H4 (cell line): ENCODE measurements at places on chromosomes 2 and 18.

DNA sequence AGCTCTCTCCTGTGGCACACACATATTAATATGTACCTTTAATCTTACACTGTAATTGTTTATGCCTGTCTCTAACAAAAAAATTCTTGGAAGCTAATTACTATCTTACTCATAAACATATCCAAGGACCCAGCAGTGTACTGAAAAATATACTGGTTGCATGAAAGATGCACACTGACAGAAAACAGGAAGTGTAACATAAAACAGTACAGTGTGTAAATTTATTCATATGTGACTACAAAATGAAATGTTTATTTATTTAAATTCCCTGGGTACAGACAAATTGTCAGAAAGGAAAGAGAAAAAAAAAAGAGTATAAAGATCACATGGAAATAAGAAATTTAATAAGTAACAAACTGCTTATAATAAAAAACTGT, 28.5 kb downstream of the TMEM131 start:
- DNase-seq, result no peak

DNA sequence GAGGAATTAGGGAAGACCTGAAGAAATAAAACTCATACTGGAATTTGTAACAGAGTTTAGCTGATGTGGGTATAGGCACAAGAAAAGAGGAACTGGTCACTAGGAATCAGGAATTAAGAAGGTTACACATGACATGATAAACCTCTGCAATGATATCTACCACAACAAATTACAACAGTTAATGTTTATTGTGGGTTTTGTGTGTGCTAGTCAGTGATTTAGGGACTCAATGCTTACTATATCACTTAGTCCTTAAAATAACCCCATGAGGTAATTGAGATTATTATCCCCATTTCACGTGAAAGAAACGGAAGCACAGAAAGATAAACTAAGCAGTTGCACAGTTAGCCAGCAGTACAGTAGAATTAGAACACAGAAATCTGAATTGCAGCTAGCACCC, 415.8 kb upstream of the ZEB2 start:
- DNase-seq, result no peak

DNA sequence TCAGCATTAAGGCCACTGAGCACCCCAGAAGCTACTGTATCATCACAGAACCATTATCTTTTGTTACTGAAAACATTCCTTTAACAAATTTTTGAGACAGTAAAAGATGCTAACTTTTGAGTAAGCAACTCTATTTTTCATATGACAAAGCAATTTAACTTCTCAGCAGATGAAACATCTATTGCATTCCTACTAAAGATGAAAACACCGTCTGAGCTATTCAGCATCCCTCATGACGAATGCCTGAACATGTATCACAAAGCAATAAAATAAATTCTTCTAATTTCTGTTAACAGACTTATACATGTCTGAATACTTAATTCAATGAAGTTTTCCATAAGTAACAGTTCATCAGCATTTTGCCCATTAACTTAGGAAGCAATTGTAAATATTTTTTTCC, 23.9 kb downstream of the CHN1 start:
- DNase-seq, result no peak

DNA sequence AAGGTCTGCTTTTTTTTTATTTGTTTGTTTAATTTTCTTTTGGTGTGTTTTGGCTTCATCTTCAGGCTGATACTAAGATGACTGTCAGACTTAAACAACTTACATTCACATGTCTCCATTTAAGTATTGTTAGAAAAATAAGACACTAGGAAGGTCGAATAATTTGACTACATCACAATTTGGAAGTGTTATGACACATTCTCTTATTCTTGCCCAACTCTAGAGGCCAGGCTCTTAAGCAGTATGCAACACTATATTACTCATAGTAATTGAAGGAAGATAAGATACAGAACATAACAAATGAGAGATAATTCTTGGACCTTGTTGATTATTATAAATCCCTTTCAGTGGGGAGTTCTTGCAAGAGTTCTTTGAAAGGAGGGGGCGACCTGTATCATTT, 295.3 kb upstream of the COL3A1 start:
- DNase-seq, result no peak

- DNase-seq, result no peak
Measured at GRCh38 chr2:120611016-120611415, 124.7 kb upstream of the GLI2 start.

DNA sequence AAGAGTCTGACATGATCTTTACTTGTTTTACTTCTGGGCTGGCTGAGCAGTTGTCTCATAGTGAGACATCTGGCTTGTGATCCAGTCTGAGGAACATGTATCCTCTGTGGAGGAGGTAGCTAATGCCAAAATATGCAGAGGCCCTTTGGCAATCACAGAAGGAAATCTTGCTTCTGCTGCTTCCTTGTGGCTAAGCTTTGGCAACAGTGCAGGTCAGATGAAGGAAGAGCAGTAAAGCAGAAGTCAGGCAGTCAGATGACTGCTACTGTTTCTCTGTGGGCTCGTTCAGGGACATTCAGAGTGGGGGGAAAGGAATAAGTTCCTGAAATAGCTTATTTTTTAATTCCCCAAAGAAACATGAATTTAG, 22.3 kb downstream of the DOK1 start:
- DNase-seq, result no peak

- DNase-seq, result no peak
Measured at GRCh38 chr2:70090706-70091334, 3.5 kb downstream of the PCBP1 start.

DNA sequence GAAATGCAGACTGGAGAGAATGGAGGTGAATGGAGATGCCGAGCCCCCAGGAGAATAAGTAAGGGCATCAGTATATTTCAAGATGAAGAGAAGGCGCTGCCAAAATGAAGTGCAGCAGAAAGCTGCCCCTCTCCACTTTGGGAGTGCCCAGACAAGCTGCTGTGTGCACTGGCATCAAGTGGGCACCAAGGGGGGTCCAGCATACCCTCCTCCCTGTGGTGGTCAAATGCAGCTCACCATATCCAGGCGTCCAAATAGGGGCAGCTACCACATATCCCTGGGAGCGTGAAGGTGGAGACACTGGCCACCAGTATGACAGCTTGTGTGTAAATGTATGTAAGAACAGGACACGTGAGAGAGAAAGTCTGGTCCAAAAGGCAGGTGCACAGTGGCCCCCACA, 236.6 kb downstream of the KLHL29 start:
- no peak for DNase-seq

- DNase-seq, result no peak
Measured at GRCh38 chr2:20596193-20596972, 54.5 kb downstream of the HS1BP3 start.

- no peak for DNase-seq
Measured at GRCh38 chr18:69399253-69399652, 1.4 kb upstream of the DOK6 start.

DNA sequence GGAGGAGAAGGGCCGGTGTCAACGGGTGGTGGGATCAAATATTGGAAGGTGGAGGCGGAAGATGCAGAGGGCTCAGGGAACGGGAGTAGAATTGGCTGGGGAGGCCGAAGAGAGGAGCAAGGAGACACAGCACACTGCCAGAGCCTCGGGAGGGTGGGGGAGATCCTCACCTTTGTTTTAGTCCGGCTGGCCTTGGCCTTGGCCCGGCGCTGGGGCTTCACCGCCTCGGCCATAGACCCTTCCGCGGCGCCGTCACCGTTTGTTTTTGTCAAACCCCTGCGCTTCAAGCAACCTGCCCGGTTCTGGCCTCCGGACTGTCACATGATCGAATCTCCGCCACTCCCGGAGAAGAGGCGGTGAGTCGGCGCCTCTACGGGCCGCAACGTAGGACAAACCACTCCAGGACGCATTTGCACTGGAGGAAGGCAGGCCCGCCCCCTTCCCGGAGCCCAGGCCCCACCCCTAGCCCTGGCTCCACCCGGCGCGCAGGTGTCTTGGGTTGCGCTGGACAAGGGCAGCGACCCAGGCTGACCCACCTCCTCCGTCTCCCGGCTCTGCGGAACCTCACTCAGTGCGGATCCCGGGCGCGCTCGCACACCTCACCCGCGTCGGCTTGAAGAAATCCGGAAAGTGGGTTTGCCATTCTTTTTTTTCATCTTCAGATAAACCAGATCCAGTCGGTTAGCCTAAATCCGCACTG, at the start of gene EPG5:
EPG5 (minus strand) TSS at position 323 of the 700 bp plus-strand sequence; CDS start at position 233, 90 bp downstream.
- DNase-seq, result peak; percentile 92

DNA sequence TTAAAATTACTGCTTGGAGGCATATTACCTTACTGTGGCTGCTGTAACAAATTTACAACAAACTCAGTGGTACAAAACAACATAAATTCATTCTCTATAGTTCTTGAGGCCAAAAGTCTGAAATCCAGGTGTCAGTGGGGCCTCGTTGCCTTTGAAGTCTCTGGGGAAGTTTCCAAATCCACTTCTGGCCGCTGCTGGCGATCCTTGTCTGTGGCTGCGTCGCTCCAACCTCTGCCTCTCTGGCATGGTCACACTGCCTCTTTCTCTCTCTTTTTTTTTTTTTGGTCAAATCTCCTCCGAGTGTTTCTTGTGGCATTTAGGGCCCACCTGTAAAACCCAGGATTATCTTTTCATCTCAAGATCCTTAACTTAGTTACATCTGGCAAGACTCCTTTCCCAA, 182.8 kb downstream of the ST6GAL2 start:
- no peak for DNase-seq

DNA sequence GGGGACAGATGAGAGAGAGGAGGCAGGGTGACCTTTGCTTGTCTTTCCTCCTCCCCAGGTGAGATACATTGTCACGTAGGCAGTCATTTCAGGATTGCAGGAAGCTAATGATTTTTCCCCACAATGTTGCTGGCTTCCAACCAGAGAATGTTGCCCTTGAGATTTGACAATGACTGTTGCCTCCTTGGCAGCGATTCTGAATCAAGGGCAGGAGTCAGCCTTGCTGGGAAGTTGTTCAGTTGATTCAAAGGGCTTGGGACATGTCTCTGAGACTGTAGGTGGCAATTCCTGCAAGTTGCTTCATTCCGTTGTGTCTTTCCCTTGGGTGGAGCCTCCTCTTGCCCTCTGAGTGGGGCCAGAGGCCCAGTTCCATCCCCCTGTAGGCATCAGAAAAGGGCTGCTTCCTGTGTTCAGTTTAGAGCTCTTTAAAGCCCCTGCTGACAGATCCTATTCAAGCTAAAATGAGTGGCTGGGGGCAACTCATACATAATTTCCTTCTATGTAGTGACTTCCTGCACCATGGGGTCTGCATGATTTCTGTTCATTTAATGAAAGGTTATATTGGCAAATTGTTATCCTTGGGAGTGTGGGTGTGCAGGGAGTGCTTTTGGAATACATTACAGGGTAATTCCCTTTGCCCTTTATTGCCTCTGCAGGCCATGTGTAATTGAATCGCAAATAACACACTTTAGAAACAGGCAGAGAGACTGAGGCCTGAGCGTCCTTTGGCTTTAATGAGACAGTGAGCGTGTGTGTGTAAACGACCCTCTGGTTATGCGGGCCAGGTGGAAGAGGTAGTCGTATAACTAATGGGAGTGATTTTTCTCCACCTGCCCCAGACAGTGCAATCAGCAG, 52.4 kb downstream of the GPR39 start:
- no peak for DNase-seq

GRCh38 chr2:105990624-105991023, 203.5 kb downstream of the UXS1 start:
- no peak for DNase-seq

DNA sequence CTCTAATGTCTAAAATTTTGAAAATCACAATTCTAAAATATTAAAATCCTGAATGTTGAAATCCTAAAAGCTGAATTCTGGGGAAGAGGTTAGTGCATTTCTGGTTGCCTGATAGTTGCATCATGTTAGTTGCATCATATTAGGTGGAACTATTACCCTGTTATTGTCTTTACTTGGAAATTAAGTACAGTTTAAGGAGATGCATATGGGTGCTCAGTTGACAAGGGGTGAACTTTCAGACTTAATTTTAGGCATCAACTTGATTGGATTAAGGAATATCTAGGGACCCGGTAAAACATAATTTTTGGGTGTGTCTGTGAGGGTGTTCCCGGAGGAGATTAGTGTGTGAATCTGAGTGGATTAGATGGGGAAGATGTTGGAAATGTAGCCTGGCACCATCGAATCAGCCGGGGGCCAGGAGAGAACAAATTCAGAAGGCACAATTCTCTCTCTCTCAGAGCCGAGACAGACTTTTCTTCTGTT, 409.8 kb downstream of the PLCL1 start:
- DNase-seq, result no peak

DNA sequence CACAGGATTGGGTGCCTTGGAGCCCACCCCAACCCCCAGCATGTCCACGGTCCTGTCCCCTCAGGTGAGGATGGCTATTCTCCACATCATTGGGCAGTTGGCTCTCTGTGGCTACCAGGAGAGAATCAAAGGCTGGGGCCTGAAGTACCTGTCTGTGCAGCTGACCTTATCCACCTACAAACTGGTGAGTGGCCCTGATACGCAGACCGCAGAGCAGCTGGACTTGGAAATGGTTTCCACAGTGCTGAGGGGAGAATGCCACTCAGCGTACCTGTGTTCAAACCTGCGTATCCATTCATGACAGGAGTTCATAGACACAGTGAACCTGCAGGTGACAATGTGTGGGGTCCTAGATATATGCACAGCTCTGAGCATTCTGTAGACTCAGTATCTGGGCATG, 21.6 kb downstream of the MROH2A start:
- no peak for DNase-seq

- DNase-seq, result no peak
Measured at GRCh38 chr2:14779252-14779651, 146.7 kb downstream of the LRATD1 start.

- no peak for DNase-seq
Measured at GRCh38 chr2:19902216-19902740, 495 bp upstream of the TTC32 start.

- DNase-seq, result no peak
Measured at GRCh38 chr2:1935476-1935875, 191.2 kb upstream of the PXDN start.

DNA sequence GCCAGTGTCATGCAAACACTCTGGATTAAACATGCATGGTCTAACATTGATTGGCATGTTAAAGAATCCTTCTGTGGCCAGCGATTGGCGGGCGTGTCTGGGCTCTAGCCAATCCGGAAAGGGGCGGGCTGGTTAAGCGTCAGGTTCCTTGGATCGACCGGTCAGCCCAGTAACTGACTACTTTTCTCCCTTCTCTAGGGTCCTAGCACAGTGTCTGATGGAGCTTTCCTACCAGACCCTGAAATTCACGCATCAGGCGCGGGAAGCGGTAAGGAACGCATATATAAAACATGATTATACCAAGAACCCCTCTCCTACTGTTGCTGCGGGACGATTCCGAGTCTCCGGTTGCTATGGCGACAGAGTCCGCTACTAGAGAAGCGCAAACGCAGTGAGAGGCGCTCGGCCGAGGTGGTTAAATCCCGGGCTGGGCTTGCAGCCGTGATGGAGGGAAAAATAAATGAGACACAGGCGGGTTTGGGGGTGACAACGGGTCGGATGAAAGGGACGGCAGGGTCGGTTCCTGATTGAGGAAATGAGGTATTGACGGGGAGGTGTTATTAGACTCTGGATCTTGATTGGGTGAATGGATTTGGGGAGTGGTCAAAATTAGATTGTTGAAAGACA, 29.4 kb downstream of the KATNAL2 start:
- DNase-seq, result no peak

GRCh38 chr2:108115868-108116267, 123.9 kb upstream of the SULT1C3 start:
- DNase-seq, result no peak
